ENCODE measurements at places on chromosomes 5 and 9. TPM values are rescaled to one million over a fixed set of nuclear protein-coding genes. Genes with fewer than 3 reads are reported as not detected.

DNA sequence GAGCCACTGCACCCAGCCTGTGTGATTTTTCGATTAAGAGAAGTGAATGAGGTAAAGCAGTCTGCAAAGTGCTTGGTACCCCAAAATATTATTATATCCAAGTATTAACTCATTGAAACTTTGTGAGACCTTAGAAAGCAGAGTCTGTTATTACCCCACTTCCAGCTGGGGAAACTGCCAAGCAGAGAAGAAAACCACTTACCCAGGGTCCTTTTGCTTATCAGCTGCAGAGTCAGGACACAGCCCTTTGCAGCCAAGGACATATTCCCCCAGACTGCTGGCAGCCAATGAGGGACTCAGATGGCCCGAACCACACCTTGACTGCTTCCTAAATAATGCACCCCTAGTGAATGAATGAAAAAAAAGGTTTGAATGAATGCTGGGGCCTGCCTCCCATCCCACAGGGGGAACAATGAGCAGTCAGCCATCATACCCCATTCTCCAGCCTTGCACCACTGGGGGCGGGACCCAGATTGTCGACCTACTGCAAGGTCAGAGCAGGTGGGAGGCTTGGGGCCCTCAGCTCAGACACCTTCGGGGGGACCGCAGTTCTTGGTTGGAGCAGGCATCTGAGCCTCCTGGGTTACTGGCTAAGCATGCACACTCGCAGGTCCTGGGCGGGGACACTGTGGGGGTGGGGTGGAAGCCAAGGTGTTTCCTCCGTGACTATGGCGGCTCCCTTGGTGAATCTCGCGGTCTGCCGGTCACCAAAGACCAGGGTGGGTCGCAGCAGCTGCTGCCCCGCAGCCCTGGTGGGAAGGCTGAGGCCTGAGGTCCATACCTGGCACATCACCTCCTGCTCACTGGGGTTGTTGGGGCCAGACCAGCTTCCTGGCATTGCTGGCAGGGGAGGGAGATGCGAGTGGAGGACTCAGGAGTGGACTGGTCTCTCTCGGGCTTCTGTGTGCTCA is 29.7 kb downstream of the PRRT1B start:
- no peak for DNase-seq
- H3K4me3 ChIP-seq, result no peak overlapping the region
- H3K27ac ChIP-seq, result peak overlapping the region; percentile 13
- peaks cover 44% of the 10 kb centered on the region for H3K36me3 ChIP-seq
- no peaks in the 10 kb centered on the region for H3K27me3 ChIP-seq

- H3K4me1 ChIP-seq, result no peaks in the 10 kb centered on the region
- H3K27me3 ChIP-seq, result no peaks in the 10 kb centered on the region
- DNase-seq, result no peak
- H3K27ac ChIP-seq, result no peak overlapping the region
- no peaks in the 10 kb centered on the region for H3K36me3 ChIP-seq
Observed at GRCh38 chr5:126998201-126998631, 32.1 kb downstream of the MARCHF3 start.

DNA sequence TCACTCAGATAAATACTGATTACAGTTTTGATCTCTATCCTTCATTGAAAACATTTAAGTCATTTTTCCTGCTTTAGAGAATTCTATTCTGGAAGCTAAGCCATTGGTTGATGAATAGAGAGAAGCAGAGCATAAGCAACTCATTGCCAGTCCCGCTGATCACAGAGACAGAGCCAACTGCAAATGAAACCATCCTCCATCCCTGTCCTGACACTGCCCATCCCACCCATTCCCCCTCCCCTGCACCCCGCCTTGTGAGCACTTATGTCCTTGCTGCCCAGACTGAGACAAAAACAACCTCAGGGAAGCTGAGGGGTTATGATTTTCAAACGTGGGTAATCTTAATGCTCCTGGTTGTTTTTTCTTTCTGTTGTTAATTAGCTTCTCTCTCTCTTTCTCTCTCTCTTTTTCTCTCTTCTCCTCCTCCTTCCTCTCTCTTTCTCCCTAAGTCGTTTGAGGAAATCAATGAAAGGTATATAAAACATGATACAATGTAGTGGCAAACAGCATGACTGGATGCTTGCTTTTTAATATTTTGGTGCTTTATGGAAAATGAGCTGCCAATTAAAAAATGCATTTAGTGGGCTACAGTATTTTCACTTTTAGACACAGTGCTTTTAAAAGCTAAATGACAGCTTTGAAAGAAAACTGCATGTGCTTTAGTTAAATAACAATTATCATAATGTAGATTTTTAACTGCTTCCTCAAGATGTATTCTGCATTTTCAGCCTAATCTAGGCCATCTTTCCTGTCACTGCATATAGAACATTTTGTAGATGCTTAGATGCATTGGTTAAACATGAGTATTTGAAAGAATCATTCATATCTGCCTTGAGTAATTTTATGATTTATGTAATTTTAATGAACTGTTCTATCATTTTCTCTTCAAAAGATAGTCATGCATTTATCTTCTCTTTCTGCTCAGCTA is 57.3 kb downstream of the CMYA5 start:
- no peaks in the 10 kb centered on the region for H3K4me1 ChIP-seq
- no peak overlapping the region for H3K4me3 ChIP-seq
- no peak for DNase-seq
- H3K27me3 ChIP-seq, result peaks cover 15% of the 10 kb centered on the region

DNA sequence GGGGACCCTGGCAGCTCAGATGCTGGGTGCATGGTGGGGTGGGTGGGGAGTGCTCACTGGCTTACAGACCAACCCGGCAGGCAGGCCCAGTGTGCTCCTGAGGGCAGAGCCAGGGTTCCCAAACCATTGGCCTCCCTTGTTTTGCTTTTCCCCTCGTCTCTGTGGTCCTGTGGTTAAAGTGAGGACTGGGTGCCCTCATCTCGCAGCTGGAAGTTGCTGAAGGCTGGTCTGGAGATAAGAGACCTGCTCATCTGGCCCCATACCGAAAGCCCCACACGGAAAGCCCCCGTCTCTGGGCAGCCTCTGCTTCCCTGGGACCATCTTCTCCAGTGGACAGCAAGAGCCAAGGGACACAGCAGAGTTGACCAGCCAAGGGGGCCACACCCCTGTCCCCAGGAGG is 9.8 kb upstream of the NACC2 start:
- H3K27ac ChIP-seq, result no peak overlapping the region
- peaks cover 41% of the 10 kb centered on the region for H3K4me1 ChIP-seq
- no peaks in the 10 kb centered on the region for H3K36me3 ChIP-seq
- no peak overlapping the region for H3K4me3 ChIP-seq
- DNase-seq, result no peak

DNA sequence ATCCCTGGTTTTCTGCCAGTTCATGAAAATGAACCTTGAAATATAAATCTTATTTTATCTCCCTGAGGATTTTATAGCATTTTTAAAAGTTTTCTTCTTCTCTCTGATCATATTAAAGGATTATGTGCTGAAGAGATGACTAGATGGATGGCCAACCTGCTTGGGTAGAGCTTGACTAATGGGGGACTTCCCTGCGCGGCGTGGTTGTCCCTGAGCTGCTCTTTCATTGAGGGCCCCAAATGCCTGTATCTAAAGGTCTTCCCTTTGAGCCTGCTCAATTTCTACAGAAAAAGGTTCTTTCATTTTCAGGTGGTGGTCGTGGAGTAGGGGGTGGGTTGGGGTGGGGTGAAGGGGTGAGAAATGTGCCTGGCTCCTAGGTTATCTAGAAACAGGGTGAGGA is 20.5 kb upstream of the CDKN2AIPNL start:
- H3K4me3 ChIP-seq, result no peak overlapping the region
- DNase-seq, result no peak
- no peak overlapping the region for H3K27ac ChIP-seq
- no peaks in the 10 kb centered on the region for H3K36me3 ChIP-seq
- H3K27me3 ChIP-seq, result peaks cover 6% of the 10 kb centered on the region

GRCh38 chr9:98955259-98955658 is 11.6 kb downstream of the COL15A1 start:
- H3K4me1 ChIP-seq, result no peaks in the 10 kb centered on the region
- peaks cover 17% of the 10 kb centered on the region for H3K27me3 ChIP-seq
- no peaks in the 10 kb centered on the region for H3K36me3 ChIP-seq
- DNase-seq, result no peak

- peaks cover 10% of the 10 kb centered on the region for H3K36me3 ChIP-seq
- H3K27ac ChIP-seq, result no peak overlapping the region
- peaks cover 2% of the 10 kb centered on the region for H3K27me3 ChIP-seq
- H3K4me1 ChIP-seq, result peaks cover 22% of the 10 kb centered on the region
- no peak overlapping the region for H3K4me3 ChIP-seq
- DNase-seq, result no peak
Observed at GRCh38 chr5:1347571-1347970, 2.7 kb upstream of the CLPTM1L start.

GRCh38 chr5:103243665-103244064 is 14.9 kb upstream of the MACIR start:
- H3K27me3 ChIP-seq, result peaks cover 60% of the 10 kb centered on the region
- no peak overlapping the region for H3K27ac ChIP-seq
- no peak overlapping the region for H3K4me3 ChIP-seq
- peaks cover 11% of the 10 kb centered on the region for H3K4me1 ChIP-seq
- no peak for DNase-seq

GRCh38 chr5:78341440-78341839 is 19.0 kb upstream of the SCAMP1 start:
- H3K4me3 ChIP-seq, result no peak overlapping the region
- DNase-seq, result no peak
- H3K36me3 ChIP-seq, result no peaks in the 10 kb centered on the region
- peaks cover 6% of the 10 kb centered on the region for H3K27me3 ChIP-seq

DNA sequence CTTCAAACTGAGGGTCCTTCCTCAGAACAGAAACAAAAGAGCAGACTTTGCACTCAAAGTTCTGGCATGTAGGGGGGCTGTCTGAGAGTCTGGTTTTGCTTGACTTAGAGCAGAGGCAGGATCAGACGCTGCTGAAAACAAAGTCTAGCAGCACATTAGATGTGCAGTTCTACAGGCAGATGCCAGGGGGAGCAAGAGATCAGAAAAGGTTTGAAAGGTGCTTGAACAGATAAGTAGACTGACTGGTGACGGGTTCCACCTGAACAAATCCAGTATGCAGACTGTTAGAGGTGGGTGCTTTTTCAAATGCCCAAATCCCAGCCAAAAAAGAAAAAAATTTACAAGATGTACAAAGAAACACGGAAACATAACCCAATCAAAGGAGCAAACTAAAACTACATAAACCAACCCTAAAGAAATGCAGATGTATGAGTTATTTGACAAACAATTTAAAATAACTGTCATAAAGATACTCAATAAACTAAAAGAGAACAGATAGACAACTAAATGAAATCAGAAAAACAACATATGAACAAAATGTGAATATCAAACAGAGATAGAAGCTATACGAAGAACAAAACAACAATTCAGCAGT is 194.7 kb upstream of the FREM1 start:
- peaks cover 10% of the 10 kb centered on the region for H3K27me3 ChIP-seq
- H3K27ac ChIP-seq, result no peak overlapping the region
- no peak overlapping the region for H3K4me3 ChIP-seq
- DNase-seq, result peak; percentile 68
- H3K4me1 ChIP-seq, result no peaks in the 10 kb centered on the region
- H3K36me3 ChIP-seq, result no peaks in the 10 kb centered on the region

DNA sequence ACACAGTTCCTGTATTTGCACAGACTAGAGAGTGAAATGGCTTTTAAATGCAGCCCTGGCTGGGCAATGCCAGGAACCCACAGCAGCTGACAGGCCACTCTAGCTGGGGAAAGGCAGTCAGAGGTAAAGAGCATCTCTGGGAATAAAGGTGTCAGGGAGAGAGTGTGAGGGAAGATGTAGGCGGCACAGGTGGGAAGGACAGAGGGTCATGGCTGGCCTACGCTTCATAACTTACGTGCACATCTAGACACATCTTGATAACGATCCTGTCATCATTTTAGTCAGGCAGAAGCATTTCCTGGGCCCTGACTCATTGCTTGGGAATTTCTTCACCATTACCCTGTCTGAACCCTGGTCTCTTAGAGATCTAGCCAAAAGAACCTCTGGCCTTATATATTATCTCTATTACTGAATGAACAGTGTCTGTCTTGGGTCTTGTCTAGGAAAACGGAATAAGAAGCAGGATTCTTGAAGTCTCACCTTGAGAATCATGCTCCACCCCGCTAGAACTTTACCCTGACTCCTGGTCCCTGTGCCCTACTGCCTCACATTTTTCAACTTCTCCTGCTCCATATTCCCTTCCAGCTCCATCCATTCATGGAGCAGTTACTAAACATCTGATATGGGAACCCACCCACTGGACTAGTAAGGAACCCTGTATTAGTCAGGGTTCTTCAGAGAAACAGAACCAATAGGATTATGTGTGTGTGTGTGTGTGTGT is 106.4 kb upstream of the ELL2 start:
- H3K4me3 ChIP-seq, result no peak overlapping the region
- no peak overlapping the region for H3K27ac ChIP-seq
- H3K4me1 ChIP-seq, result peaks cover 16% of the 10 kb centered on the region
- H3K36me3 ChIP-seq, result no peaks in the 10 kb centered on the region

DNA sequence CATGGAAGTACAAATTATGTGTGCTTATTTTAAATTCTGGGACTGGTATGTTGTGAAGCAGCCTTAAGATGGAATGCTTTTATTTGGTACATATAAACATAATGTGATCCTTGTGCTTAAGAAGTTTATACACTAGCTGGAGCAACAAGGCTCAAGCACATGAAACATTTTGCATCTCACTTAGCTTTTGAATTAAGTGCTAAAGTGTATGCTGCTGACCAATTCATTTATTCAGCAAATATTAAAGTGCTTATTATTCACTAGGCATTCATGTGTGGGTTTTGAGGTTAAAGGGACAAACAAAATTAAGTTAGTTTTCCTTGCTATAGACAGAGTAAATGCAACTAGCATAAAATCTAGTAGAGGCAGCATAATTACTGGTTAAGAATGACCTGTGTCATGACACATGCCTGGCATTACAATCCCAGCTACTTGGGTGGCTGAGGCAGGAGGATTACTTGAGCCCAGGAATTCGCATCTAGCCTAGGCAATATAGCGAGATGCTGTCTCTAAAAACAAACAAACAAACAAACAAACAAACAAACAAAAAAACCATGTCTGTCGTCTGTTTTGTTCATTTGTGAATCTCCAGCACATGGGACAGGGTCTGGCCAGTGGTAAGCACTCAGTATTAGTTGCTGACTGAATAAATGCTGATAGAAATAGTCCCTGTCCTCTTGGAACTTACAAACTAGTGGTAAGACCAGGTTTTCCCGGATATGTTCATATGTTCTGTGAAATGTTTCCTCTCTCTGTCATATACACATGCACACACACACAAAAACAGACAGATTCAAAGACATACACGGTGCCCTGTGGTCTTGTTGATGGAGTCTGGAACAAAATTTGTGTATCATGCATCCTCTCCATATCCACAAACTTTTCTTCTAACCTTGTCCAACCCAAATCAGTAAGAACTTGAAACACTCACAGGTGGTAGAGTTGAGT is 41.9 kb upstream of the TNFAIP8 start:
- H3K4me1 ChIP-seq, result peaks cover 91% of the 10 kb centered on the region
- no peak for DNase-seq
- no peaks in the 10 kb centered on the region for H3K27me3 ChIP-seq
- H3K4me3 ChIP-seq, result peak overlapping the region; percentile 48
- peak overlapping the region; percentile 85 for H3K27ac ChIP-seq
- H3K36me3 ChIP-seq, result peaks cover 69% of the 10 kb centered on the region

The FOCAD gene
- total RNA-seq, result 32.1 TPM

The GABRA1 gene
- not detected for total RNA-seq

The OR1J2 gene
- not detected for total RNA-seq

The PNPLA7 gene
- 4.4 TPM for total RNA-seq

The BHMT2 gene
- total RNA-seq, result not detected

The LCN1 gene
- total RNA-seq, result not detected

Data from activated CD4-positive, alpha-beta T cell treated with anti-CD3 and anti-CD28 coated beads, Interleukin-2, amount 10 ng/mL, durations not matched to agents 7 days and 5 days (primary cell).